Breast epithelium (tissue), 4 donors: ENCODE measurements at places on chromosomes 16 and 17. TPM values are rescaled to one million over a fixed set of nuclear protein-coding genes. Genes with fewer than 3 reads are reported as not detected.

KRTAP1-1 gene
- not detected for total RNA-seq

ST6GALNAC2 gene
- total RNA-seq: 12.0 TPM

SYT17 gene
- 1.9 TPM for total RNA-seq

NRN1L gene
- total RNA-seq: 1.3 TPM

ATP2C2 gene
- not detected for total RNA-seq

CHST5 gene
- not detected for total RNA-seq

IRX5 gene
- total RNA-seq: 59.0 TPM

TNFRSF13B gene
- 0.80 TPM for total RNA-seq

CCL15 gene
- not detected for total RNA-seq

KRT20 gene
- total RNA-seq: not detected

EFCAB5 gene
- total RNA-seq: not detected

ZFP3 gene
- 8.8 TPM for total RNA-seq

CHST4 gene
- total RNA-seq: 0.66 TPM

RDM1 gene
- total RNA-seq: not detected

ZNF423 gene
- total RNA-seq: 4.7 TPM

MT1G gene
- 224 TPM for total RNA-seq

KLHL10 gene
- not detected for total RNA-seq

CX3CL1 gene
- total RNA-seq: 58.0 TPM

BICDL2 gene
- 50.1 TPM for total RNA-seq

TMEM114 gene
- not detected for total RNA-seq

MTHFSD gene
- total RNA-seq: 27.7 TPM

MGAT5B gene
- total RNA-seq: not detected

MEIOB gene
- not detected for total RNA-seq

GAST gene
- not detected for total RNA-seq
